Pancreas (tissue), 10 donors: ENCODE measurements at places on chromosomes 5 and 9. TPM values are rescaled to one million over a fixed set of nuclear protein-coding genes. Genes with fewer than 3 reads are reported as not detected.

Gene CNTFR
- polyA plus RNA-seq = 2.5 TPM

Gene PKD2L2
- polyA plus RNA-seq = 0.05 TPM

Gene PCDHB15
- 1.8 TPM for polyA plus RNA-seq

Gene ADRA1B
- 0.49 TPM for polyA plus RNA-seq

- no peak for DNase-seq
- no peaks in the 10 kb centered on the region for H3K36me3 ChIP-seq
- no peak within 1 kb of the TSS for H3K27ac ChIP-seq
- no peaks in the 10 kb centered on the region for H3K4me1 ChIP-seq
- no peak within 1 kb of the TSS for H3K4me3 ChIP-seq
Observed at GRCh38 chr5:128965011-128965637, at the start of gene SLC27A6. TSS of gene SLC27A6 (plus strand) at chr5:128965488. CDS start at chr5:128966138, 650 bp downstream.

DNA sequence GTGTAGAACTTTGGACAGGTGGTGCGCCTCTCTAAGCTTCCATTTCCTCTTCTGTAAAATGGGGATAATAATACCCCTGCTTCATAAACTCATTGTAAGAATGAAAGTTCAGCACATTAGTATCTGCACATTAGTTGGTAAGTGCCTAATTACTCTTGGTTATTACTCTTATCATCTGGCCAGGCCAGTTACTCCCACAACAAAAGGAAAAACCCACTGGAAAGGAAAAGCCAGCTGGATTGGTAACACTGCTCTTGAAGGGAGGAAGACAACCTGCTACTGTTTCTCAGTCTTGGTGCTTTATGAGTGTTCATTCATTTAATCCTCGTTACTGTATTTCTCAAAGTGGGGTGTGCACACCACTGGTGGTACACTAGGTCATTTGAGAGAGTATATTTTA lies 251.4 kb downstream of the ARHGAP26 start:
- no peaks in the 10 kb centered on the region for H3K27me3 ChIP-seq
- DNase-seq = no peak
- H3K36me3 ChIP-seq = no peaks in the 10 kb centered on the region
- no peaks in the 10 kb centered on the region for H3K4me1 ChIP-seq

GRCh38 chr9:72494051-72494450 lies 27.4 kb upstream of the TMC1 start:
- no peaks in the 10 kb centered on the region for H3K27me3 ChIP-seq
- no peak for DNase-seq
- no peaks in the 10 kb centered on the region for H3K36me3 ChIP-seq
- no peak overlapping the region for H3K27ac ChIP-seq
- no peak overlapping the region for H3K4me3 ChIP-seq
- H3K4me1 ChIP-seq = no peaks in the 10 kb centered on the region

DNA sequence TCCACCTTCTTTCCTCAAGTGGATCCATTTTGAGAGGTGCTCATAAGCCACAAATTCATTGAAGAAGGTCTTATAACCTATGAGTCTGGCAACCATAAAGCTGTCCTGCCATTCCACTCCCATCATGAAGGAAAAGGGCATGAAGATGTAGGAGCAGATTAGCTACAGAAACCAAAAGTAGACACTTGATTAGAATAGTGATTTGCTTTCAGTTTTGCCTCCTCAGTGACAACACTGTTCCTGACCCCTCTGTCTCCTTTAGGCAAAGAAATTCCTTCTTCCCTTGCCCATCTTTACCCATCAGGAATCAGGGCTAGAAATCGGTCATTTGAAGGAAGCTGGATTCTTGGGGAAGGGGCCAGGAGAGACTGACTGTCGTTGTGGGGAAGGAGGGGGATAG lies 55.2 kb downstream of the SLC28A3 start:
- H3K36me3 ChIP-seq = no peaks in the 10 kb centered on the region
- H3K4me3 ChIP-seq = no peak overlapping the region
- DNase-seq = no peak
- H3K4me1 ChIP-seq = no peaks in the 10 kb centered on the region

DNA sequence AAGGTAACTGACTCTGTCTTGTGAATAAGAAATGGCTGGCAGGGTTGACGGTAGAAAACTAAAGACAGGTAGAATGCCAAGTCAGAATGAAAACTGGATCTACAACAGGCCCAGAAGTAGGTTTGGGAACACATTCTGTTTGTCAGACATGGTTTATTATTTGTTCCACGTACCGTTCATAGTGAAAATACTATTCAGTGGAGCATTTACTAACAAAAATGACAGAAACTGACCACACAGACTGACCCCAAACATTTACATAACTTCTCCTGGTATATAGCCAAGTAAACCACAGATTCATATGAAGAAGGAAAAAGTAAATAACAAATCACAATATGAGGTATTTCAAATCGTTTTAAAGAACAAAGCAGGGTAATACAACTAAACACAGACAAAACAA lies 73.7 kb downstream of the SLC38A9 start:
- peaks cover 39% of the 10 kb centered on the region for H3K4me1 ChIP-seq
- no peak overlapping the region for H3K27ac ChIP-seq
- DNase-seq = no peak

DNA sequence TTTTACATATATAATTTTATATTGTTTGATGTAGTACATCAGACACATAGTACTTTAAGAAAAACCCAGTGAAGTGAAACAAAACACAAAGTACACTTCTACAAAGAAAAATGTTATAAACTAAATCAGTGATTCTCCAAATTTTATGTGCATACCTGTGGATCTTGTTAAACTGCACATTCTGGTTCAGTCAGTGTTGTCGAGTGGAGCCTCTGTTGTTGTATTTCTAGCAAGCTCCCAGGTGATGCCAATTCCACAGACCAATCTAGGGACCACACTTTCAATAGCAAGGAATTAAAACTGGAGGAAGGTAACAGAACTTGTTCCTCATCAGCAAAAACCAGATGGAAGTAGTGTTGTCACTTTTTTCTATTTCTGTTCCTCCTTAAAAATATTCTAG lies 183.8 kb upstream of the CD180 start:
- H3K4me3 ChIP-seq = no peak overlapping the region
- H3K4me1 ChIP-seq = no peaks in the 10 kb centered on the region
- H3K36me3 ChIP-seq = no peaks in the 10 kb centered on the region
- no peak for DNase-seq
- H3K27ac ChIP-seq = no peak overlapping the region
- H3K27me3 ChIP-seq = no peaks in the 10 kb centered on the region

GRCh38 chr5:43409809-43410271 lies 2.4 kb downstream of the CCL28 start:
- peak overlapping the region; percentile 38 for H3K27ac ChIP-seq
- peaks cover 32% of the 10 kb centered on the region for H3K4me1 ChIP-seq
- H3K36me3 ChIP-seq = no peaks in the 10 kb centered on the region
- peak; percentile 77 for DNase-seq

- H3K4me1 ChIP-seq = no peaks in the 10 kb centered on the region
- DNase-seq = no peak
- no peak overlapping the region for H3K4me3 ChIP-seq
- no peak overlapping the region for H3K27ac ChIP-seq
Observed at GRCh38 chr5:171223927-171224326, 85.1 kb upstream of the TLX3 start.

DNA sequence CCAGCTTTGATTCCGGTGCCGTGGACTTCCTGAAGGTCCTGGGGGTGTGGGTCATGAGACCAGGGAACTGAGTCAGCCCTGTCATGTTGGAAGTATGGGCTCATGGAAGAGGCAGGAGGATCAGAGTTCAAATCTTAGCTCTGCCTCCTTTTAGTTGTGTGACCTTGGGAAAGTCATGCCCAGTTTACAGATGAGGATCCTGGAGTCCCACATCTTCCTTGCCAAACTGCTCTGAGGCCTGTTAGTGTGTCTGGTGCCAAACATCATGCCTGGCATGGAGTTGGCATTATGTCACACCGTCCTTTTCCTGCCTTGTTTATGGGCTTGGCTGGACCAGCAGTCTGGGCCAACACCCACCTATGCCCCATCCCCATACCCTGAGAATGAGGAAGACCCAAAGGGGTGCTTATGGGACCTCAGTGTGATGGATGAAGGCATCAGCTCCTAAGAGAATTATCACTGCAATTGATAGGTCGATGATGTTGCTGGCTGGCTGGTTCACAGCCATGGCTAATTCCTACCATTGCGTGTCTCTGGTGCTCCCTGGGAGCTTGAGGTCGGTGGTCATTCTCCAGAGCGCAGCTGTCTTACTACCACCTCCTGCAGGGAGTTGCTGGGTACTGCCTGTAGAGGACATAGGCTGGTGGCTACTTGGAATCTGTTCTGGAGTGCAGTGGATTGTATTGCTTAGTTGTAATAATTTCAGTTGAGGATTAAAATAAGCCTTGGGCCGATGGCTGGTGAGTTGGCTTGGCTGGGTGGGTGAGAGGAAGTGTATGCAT lies 140.5 kb upstream of the PITX1 start:
- no peaks in the 10 kb centered on the region for H3K36me3 ChIP-seq
- no peak overlapping the region for H3K27ac ChIP-seq
- no peaks in the 10 kb centered on the region for H3K27me3 ChIP-seq
- DNase-seq = no peak

- H3K4me3 ChIP-seq = no peak overlapping the region
- no peaks in the 10 kb centered on the region for H3K4me1 ChIP-seq
- no peaks in the 10 kb centered on the region for H3K27me3 ChIP-seq
- no peak for DNase-seq
- H3K36me3 ChIP-seq = no peaks in the 10 kb centered on the region
Observed at GRCh38 chr5:42015681-42016080, 90.6 kb downstream of the FBXO4 start.

DNA sequence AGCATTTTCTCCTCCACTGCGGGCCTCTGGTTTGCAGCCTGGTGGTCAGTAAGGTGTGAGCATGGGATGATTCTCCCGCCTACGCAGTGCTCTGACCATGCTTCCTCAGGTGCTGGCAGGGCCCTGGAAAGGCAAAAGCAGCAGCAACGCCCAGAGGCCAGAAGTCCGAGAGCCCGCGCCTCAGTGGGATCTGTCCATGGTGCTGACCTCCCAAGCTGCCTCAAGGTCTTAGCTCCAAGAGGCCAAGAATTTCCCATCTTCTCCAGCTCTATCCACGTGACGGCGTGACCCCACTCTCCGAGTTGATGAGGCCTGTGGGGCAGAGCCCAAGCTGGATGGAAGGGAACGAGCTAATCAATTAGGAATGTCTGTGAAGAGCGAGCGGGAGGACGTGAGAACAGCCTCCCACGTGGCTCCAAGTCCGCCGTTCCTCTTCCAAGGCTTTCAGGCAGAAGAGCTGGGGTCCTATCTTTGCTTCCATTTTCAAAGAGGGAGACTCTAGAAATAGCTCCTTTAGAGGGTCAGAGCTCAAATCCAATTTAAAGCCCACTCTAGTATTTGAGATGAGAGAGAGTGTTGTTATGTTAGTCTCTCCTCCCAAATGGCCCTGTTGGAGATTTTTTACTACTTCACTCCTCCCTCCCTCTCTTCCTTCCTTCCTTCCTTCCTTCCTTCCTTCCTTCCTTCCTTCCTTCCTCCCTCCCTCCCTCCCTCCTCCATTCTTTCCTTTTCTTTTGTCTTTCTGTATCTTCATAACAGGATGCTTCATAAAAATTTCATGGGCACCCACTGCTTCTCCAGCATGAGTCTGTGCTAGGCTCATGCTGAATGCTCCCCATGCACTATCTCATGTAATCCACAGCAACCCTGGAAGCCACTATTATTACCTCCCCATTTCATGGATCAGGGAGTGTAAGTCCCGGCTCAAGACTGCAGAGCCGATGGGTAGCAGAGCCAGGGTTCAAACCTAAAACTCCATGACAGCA lies 69.3 kb downstream of the OLFM1 start:
- no peak overlapping the region for H3K27ac ChIP-seq
- peak; percentile 53 for DNase-seq
- H3K4me1 ChIP-seq = no peaks in the 10 kb centered on the region
- H3K27me3 ChIP-seq = no peaks in the 10 kb centered on the region

- H3K27me3 ChIP-seq = peaks cover 74% of the 10 kb centered on the region
- H3K4me3 ChIP-seq = peak overlapping the region; percentile 11
- H3K4me1 ChIP-seq = peaks cover 12% of the 10 kb centered on the region
- no peak overlapping the region for H3K27ac ChIP-seq
Observed at GRCh38 chr9:1051584-1052275, 1.6 kb downstream of the DMRT2 start.

GRCh38 chr5:136642976-136643375 lies 277.6 kb upstream of the TRPC7 start:
- no peaks in the 10 kb centered on the region for H3K27me3 ChIP-seq
- H3K36me3 ChIP-seq = no peaks in the 10 kb centered on the region
- no peaks in the 10 kb centered on the region for H3K4me1 ChIP-seq
- no peak for DNase-seq

- H3K4me1 ChIP-seq = no peaks in the 10 kb centered on the region
- H3K4me3 ChIP-seq = no peak overlapping the region
- DNase-seq = no peak
- no peaks in the 10 kb centered on the region for H3K36me3 ChIP-seq
- no peaks in the 10 kb centered on the region for H3K27me3 ChIP-seq
Observed at GRCh38 chr9:77997611-77998284, 33.9 kb downstream of the GNAQ start.

DNA sequence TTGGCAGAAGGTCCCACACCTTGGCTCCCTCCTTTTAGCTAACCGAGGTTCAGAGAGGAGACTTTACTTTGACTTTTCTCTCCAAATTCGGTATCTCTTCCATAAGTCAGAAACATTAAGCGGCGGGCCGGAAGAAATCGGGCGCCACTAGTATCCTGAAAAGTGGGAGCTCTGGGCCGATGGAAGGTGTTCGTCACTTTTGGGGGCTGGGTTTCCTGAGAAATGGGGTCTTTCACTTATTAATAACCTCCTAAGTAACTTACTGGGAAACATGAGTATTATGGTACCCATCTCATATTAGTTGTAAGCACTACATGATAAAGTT lies 716 bp downstream of the STX17 start:
- H3K36me3 ChIP-seq = no peaks in the 10 kb centered on the region
- DNase-seq = no peak
- peak overlapping the region; percentile 88 for H3K4me3 ChIP-seq

GRCh38 chr5:112440031-112440430 lies 21.0 kb upstream of the EPB41L4A start:
- H3K27ac ChIP-seq = no peak overlapping the region
- no peaks in the 10 kb centered on the region for H3K36me3 ChIP-seq
- no peaks in the 10 kb centered on the region for H3K27me3 ChIP-seq

GRCh38 chr9:126152622-126153362 lies 173.8 kb upstream of the MVB12B start:
- no peaks in the 10 kb centered on the region for H3K27me3 ChIP-seq
- H3K27ac ChIP-seq = no peak overlapping the region
- no peak overlapping the region for H3K4me3 ChIP-seq
- no peak for DNase-seq
- no peaks in the 10 kb centered on the region for H3K36me3 ChIP-seq

DNA sequence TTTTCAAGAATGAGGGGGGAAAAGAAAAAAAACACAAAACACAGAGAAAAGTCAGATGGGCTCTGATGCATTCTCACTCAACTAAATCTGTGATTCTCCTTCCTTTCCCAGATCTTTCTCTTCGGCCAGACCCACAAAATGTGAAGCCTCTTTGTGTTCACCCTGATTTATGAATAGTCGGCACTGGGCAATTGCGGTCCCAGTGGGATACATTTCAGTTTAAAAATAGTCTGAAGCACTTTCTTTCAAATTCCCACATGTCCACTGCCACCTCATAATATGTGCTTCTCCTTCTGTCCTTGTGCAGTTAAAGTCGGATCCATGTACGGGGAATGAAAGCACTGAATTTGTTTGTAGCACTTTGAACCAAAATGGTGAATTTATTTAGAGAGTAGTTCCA lies 995.4 kb upstream of the WWC1 start:
- no peaks in the 10 kb centered on the region for H3K4me1 ChIP-seq
- H3K27ac ChIP-seq = no peak overlapping the region
- H3K27me3 ChIP-seq = no peaks in the 10 kb centered on the region
- no peaks in the 10 kb centered on the region for H3K36me3 ChIP-seq

GRCh38 chr5:11854936-11855335 lies 49.3 kb downstream of the CTNND2 start:
- no peaks in the 10 kb centered on the region for H3K36me3 ChIP-seq
- peaks cover 17% of the 10 kb centered on the region for H3K4me1 ChIP-seq
- H3K27ac ChIP-seq = no peak overlapping the region
- H3K27me3 ChIP-seq = no peaks in the 10 kb centered on the region
- DNase-seq = no peak
